ENCODE measurements at places on chromosomes 11 and 22. TPM values are rescaled to one million over a fixed set of nuclear protein-coding genes. Genes with fewer than 3 reads are reported as not detected.
A peak's percentile ranks its signal among the peaks of the same experiment; 100 is the strongest.

Gene CDCA5
- total RNA-seq, result 88.7 TPM

GRCh38 chr22:20080776-20081654 lies 974 bp downstream of the DGCR8 start:
- peak; percentile 76 for DNase-seq

- no peak for DNase-seq
These were observed 127.7 kb downstream of the ADAMTS15 start for GRCh38 chr11:130576146-130576545.

Gene EMID1
- total RNA-seq, result 5.6 TPM

Gene MAPK8IP1
- 15.3 TPM for total RNA-seq

- no peak for DNase-seq
These were observed 78.0 kb downstream of the TENM4 start for GRCh38 chr11:79362821-79363220.

DNA sequence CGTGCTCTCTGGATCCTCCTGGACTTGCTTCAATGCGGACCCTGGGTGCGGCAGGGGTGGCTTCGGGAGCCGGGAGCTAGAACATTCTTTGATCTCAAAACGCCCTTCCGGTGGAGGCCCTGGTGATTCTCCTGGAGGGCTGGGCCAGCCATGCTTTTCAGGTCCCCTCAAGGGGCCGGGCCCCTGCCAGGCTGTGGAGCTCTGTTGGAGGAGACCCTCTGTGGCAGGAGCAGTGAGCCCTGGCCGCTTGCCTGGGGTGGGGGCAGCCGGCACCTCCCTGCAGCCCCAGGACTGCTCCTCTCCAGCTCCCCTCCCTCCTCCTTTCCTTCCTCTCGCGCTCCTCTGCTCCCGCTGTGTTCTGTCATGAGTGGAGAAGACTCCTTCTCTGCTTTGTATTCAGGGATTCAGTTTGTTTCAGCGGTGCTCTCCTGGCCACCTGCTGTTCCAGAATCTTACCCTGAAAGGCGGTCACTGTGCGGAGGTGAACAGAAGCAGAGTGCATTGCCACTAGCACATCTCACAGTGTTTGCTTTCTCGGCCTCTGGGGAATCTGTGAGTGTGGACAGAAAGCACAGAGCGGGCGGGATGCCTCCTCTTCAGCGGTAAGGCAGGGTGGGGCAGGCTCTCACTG lies 289.1 kb downstream of the TBC1D22A start:
- no peak for DNase-seq

- DNase-seq, result no peak
These were observed 164.5 kb upstream of the PLET1 start for GRCh38 chr11:112425121-112425520.

DNA sequence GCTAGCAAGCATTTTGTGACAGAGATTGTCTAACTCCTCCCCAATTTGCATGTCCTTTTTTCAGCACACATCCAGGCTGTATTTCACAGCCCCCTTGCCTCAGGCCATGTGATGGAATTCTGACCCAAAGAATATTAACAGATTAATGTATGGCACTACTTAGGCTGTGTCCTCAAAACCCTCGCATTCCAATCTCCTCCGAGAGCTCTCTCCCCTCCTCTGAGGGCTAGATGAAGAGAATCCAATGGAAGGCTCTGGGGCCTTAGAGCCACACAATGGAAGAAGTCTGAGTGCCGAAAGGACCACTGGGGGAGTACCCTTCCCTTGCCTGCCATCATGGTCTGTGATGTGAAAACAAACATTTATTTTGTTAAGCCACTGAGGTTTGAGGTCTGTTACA lies 13.7 kb upstream of the NNMT start:
- no peak for DNase-seq

Gene KLHL35
- 1.2 TPM for total RNA-seq

All from H7 (cell line).